ENCODE measurements at places on chromosomes 4 and X. TPM values are rescaled to one million over a fixed set of nuclear protein-coding genes. Genes with fewer than 3 reads are reported as not detected.

SYNPO2 gene
- total RNA-seq = 0.52 TPM

TMEM154 gene
- 29.7 TPM for total RNA-seq

PDE5A gene
- 0.52 TPM for total RNA-seq

TMEM165 gene
- total RNA-seq = 84.4 TPM

FMR1 gene
- 49.5 TPM for total RNA-seq

CTSO gene
- total RNA-seq = 3.5 TPM
